ENCODE measurements at places on chromosomes 7 and 10.

DNA sequence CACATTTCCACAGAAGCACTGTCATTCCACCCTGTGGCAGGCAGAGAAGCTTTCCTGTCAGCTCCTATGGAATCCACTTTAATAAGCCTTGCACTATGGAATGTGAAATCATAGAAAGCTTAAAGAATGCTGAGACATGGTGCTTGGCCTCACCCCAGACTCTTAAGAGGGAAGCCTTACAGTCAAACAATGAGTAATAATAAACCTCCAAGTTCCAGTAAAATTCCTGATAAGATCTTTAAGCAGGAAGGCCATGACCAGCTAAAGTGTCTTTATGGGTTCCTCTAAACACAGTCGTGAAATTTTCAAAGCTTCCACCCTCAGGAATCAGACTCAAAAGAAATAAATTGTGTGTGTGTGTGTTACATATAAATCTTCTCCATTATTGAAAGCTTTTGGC, 11.9 kb upstream of the TEX36 start:
- peak; percentile 56 for DNase-seq

DNA sequence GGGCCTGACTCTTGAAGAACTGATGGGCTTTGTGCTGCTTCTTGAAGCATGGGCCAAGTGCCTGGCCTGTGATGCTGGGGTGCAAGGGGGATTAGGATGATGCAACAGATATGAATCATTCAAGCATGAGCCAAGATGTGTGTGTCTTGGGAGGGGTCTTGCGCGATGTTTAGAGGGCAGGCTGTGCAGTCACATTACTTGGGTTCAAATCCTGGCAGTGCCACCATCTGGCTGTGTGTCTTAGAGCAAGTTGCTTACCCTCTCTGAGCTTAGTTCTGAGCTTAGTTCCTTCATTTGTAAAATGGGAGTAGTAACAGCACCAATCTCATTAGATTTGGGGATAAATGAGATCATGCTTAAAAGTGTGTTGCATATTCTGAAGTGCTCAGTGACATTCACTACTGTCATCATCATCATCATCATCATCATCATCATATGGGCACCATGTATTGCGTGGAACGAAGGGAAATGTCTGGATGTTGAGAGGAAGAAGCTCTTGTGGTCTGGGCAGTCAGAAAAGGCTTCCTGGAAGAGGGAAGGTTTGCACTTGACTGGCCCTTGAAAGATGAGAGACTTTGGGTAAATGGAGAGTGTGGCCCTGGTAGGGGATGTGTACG, 9.3 kb downstream of the UNC5B start:
- DNase-seq, result no peak

DNA sequence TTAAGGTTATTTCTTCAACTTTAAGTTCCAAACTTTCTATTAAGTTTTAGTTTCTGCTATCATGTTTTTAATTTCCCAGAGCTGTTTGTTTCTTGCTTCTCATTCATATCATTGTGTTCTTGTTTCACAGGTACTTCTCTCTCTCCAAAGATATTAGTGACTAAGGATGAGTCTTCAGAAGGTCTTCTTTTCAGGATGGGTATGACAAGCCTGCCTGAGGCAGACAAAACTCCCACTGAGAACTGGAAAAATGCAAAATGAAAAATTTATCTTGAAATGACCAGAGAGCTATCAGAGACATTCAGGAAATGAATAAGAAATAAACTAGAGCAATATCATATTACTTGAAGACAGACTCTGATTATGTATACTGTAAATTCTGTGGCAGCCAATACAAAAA, 110.8 kb upstream of the EGFR start:
- DNase-seq, result no peak

GRCh38 chr7:133303931-133304330, 51.1 kb downstream of the EXOC4 start:
- no peak for DNase-seq

- no peak for DNase-seq
Observed at GRCh38 chr10:116706281-116706680, 36.1 kb downstream of the HSPA12A start.

- no peak for DNase-seq
Observed at GRCh38 chr10:126312167-126312566, 76.1 kb downstream of the ADAM12 start.

GRCh38 chr10:105785721-105786120, 1144.6 kb downstream of the SORCS3 start:
- no peak for DNase-seq

DNA sequence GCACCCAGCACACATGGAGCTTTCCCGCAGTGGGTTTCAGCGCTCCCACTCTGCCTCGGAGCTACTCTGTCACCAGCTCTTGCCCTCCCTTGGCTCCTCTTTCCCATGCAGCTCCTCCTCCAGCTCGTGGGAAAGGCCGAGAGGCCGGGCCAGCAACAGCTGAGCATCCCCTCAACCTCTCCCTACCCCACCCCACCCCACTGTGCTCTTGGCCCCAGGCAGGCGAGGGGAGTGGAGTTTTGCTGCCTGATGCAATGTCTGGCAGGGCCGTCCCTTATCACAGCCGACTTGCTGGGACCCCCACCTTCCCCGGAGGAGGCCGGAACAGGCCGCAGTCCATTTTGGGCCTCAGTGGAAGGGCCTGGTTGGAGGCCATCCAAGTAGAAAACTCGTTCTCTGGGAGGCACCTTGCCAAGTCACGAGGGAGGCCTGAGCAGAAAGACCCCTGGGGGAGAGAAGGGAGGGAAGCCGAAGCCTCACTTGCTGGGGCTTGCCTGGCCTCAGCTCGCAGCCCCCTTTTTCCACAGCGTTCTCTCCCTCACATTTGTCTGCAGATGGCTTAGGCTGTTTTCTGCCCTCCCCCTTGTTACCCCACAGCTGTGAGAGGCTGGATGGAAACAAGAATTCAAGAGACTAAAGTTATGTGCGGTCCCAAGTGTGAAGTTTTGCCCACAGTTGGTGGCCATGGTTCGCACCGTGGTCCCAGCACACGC, 35.3 kb downstream of the CHST3 start:
- DNase-seq, result peak; percentile 96

- DNase-seq, result peak; percentile 99
Observed at GRCh38 chr10:93436591-93437085, 45.5 kb downstream of the MYOF start.

GRCh38 chr7:73730485-73730884, 8.1 kb downstream of the ABHD11 start:
- no peak for DNase-seq

GRCh38 chr7:83271212-83272099, 108.8 kb upstream of the PCLO start:
- peak; percentile 52 for DNase-seq

- DNase-seq, result no peak
Observed at GRCh38 chr10:71531485-71532446, 135.0 kb downstream of the CDH23 start.
